ENCODE measurements at places on chromosomes 2 and 18. TPM values are rescaled to one million over a fixed set of nuclear protein-coding genes. Genes with fewer than 3 reads are reported as not detected.

DNA sequence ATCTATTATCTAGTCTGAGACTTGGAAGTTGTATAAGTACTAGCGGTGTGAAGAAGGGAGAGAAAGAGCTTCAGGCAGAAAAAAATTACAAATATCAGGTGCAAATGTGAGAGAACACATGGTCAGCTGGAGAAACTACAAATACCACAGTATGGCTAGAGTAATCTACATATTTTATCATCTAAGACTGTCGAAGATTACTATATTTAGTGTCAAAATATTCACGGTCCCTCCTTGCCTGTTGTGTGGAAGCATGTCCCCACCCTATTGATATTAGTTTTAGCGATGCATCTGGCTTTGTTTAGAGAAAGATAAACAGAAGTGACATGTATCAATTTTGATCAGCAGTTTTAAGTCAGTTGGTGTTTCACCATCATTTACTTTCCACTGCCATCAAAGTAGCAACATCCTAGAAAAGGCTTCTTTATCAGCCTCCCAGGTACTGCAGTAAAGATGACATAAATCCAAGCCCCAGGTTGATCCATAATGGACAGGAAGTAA lies 90.5 kb upstream of the ITGA4 start:
- no peak for DNase-seq

DNA sequence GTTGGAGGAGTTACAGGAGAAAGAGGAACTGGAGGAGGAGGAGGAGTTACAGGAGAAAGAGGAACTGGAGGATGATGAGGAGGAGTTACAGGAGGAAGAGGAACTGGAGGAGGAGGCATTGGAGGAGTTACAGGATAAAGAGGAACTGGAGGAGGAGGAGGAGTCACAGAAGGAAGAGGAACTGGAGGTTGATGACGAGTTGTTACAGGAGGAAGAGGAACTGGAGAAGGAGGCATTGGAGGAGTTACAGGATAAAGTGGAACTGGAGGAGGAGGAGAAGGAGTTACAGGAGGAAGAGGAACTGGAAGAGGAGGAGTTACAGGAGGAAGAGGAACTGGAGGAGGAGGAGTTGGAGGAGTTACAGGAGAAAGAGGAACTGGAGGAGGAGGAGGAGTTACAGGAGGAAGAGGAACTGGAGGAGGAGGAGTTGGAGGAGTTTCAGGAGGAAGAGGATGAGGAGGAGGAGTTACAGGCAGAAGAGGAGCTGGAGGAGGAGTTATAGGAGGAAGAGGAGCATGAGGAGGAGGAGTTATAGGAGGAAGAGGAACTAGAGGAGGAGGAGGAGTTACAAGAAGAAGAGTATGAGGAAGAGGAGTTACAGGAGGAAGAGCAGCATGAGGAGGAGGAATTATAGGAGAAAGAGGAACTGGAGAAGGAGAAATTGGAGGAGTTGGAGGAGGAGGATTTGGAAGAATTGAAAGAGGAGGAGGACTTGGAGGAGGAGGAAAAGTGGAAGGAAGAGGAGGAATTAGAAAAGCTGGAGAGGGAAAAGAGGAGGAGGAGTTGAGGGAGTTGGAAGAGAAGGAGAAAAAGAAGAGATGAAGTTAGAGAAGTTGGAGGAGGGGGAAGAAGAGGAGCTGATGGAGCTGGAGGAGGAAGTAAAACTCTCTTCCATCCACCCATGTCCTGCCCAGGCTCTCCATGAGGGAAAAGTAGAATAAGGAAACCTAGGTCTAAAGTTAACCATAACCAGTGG lies 37.2 kb downstream of the CLASP1 start:
- no peak for DNase-seq

- DNase-seq: no peak
Observed at GRCh38 chr2:120798567-120799247, 63.0 kb downstream of the GLI2 start.

DNA sequence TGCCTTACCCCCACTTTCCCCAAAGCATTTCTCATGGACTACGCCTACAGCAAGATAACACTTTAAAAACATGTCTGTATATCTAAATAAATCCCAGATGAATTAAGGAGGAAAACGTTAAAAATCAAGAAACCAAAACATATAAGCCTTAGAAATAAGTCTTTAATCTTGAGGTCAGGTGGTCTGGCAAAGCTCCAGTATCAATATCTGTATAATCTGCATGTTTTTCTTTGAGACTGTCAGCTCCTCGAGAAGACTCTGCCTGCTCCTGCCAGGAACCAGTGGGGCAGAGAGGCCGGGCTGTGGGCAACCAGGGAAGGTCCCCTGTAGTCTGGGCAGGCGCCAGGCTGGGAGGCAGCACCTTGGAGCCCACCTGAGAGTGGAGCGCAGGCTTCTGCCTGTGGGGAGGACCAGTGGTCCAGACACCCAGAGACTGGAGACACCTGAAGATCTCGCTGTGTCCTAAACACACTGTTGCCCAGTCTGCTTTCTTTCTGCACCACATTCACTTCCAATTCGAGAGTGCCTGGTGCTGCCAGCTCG lies 291.0 kb upstream of the SOX11 start:
- DNase-seq: no peak

DNA sequence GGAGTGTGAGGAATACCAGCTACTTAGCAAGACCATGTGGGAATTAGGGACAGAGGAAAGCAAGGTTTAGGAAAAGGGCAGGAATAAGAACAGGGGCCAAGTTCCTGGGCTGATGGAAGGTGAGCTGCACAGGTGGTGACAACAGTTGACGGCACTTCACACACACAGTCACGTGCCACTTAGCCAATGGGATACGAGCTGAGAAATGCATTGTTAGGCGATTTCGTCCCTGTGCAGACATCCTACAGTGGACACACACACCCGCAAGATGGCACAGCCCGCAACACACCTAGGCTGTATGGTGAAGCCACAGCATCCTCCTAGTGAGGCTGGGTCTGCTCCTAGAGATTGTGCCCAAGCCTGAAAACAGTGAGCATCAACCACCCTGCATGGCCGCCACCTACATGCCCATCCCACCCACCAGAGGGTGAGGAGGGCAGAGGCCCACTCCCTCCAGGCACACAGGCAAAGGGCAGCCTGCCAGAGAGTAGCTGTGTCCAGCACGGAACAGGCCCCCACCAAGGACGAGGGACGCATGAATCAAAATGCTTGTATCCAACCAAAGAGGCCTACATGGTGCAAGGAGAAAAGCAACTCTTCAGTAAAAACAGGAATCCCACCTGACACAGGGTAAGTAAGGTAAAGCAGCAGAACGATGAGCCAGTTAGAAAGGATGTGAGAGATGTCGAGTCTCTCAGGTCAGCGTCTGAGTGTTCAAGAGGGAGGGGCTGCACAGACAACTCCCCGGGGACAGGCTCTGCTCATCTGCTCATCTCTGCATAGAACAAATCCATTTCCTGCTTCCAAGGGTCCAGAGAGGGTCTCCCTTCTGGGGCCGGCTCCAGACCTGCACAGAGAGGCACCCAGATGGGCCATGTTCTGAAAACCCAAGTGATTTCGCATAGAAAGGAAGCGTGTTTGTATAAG lies 51.3 kb downstream of the ZNF516 start:
- no peak for DNase-seq

The SCYGR4 gene
- total RNA-seq: not detected

The FNDC4 gene
- total RNA-seq: 10.9 TPM

DNA sequence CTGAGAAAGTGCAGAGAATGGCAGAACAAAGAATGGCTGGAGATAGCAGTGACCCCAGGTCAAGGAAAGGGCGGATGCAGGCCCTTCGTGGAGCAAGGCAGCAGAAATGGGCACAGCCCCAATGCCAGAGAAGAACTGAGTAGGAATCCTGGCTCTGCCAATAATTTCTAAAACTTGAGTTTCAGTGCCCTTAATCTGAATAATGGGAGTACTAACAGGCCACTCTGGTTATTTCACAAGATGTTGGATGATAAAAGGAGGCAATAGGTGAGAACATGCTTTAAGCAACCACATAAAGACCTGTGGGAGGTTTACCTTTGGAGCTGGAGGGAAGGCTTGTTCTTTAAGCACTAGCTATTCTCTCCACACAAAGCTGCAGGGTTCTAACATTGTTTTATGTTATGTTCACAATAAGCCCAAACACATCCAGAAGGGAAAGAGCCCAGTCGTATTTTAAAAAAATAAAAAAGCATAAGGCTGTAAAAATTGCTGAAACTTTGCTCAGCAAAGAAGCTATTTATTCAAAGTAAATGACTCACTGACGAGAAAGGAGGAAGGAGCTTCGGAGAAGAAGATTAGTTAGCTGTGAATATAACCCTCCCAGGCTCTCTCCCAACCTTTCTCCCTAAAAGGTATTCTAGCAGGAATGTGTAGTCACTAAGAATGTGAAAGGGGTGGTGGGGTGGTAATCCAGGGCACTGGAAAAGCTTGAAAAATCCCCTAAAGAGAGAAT lies 470.2 kb downstream of the TXNL1 start:
- no peak for DNase-seq

DNA sequence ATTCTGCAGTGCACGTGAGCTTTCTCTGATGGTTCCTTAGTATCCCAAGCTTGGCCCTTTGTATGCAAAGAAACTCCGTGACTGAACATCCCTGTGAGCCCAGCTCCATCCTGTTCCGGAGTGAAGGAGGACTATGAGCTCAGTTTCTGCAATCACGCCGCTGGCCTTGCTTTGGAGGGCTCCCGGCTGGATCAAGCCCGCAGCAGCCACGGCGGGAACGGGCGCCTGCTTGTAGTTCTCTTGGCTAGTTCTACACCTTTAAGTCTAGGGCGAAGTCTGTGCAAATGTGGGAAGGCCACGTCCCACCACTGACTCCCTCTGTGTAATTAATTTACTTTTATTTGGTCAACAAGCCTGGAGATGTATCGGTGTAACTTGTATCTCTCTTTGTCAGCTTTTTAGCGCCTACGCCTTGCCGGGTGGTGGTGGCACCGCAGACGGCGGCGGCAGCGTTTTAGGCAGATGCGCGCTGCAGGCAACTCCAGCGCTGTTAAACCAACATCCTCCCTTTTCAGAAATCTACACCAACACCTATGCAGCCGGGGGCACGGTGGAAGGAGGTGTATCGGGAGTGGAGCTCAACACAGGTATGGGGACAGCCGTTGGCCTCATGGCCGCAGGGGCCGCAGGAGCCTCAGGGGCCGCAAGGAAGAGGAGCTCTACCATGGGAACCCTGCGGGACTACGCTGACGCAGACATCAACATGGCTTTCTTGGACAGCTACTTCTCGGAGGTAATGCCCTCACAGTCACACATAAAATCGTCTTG lies 34.3 kb downstream of the DSG4 start:
- DNase-seq: no peak

The COL4A4 gene
- under 0.01 TPM for total RNA-seq

The NCKAP1 gene
- total RNA-seq: 54.5 TPM

DNA sequence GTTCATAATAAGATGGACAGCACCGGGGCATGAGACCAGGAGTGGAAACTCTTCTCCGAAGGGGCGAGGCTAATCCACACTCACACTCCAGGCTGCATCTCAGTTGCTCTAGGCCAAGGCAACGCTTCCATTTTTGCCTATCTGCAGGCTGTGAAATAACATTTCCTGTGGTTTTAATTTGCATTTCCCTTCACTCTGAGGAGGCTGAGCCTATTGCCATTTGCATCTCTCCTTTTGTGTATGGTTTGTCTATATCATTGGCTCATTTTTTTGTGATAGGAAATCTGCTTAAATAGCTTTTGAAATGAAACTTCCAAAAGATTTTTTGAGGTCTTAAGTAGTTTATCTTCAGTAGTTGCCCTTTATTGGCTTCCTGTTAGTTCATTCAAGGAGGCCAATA lies 57.6 kb downstream of the TPGS2 start:
- DNase-seq: no peak

DNA sequence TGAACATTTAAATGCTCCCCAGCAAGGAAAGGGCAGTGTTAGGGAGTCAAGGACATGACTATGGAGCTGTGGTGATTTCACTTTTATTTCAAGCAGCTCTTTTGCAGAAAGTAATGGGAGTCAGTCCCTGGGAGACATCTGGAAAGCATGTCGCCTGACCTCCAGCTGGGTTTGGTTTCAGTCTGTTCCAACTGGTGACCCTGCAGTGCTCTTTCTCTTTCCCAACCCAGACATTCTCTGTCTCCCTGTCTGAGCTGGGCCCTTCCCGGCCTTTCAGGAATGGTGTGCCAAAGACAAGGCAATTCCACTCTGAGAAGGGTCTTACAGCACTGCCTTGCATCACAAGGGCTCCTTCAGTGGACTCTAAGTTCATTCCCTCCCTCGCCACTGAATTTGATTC lies 323.2 kb downstream of the OSR1 start:
- DNase-seq: no peak

GRCh38 chr18:49135877-49136276 lies 185.1 kb upstream of the SMAD7 start:
- DNase-seq: peak; percentile 39

DNA sequence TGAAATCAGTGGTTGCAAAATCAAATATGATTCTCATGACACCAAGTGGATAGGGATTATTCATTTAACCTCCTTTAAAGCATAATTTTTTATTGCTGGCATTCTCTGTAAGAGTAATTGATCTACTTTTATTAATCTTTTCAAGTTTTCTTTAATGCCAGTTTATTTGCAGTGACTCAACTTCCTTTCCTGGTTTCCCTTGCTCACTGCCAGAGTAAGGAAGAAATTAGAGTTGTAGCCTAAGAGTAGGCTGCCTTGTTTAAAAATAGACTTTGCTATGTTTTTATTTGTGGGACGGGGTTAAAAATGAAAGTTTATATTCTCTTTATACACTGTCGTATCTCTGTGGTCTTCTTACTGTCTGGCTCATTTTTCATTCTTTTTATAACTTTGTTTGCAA lies 148.6 kb downstream of the WDR7 start:
- DNase-seq: peak; percentile 60

GRCh38 chr18:30957066-30957465 lies 85.5 kb downstream of the DSC3 start:
- DNase-seq: no peak

The LAMA3 gene
- 2.8 TPM for total RNA-seq

DNA sequence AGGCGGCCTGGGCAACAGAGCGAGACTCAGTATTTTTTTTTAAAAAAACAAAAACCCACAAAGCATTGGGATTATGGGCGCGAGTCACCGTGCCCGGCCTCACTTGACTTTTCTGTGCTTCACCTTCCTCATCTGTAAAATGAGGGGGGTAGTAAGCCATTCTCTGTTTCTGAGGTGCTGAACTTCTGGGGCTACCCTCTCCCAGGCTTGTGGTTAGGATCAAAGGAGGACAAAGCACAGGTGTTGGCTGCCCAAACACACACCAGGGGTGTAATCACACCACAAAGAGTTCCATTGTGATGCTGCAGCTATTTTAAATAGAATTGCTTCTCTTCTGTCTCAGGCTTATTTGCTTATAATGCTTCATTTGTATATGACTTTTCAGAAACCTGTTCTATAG lies 35.8 kb upstream of the INHBB start:
- DNase-seq: no peak

GRCh38 chr2:156333274-156333950 lies 891 bp upstream of the NR4A2 start:
- no peak for DNase-seq

The ASPRV1 gene
- total RNA-seq: under 0.01 TPM

DNA sequence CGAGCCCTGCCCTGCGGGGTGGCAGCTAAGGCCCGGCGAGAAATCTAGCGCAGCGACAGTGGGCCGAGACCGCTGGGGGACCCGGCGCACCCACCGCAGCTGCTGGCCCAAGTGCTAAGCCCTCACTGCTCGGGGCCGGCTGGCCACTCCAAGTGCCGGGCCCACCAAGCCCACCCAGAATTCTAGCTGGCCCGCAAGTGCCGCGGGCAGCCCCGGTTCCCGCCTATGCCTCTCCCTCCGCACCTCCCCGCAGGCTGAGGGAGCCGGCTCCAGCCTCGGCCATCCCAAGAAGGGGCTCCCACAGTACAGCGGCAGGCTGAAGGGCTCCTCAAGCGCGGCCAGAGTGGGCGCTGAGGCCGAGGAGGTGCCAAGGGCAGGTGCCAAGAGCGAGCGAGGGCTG lies 55.2 kb upstream of the RND3 start:
- no peak for DNase-seq
